ENCODE measurements at places on chromosomes 16 and 17.

- DNase-seq = no peak
These were observed 13.3 kb upstream of the RPL38 start for GRCh38 chr17:74190154-74190553.

- DNase-seq = no peak
These were observed 128.7 kb downstream of the RPTOR start for GRCh38 chr17:80673152-80673920.

- no peak for DNase-seq
These were observed 12.3 kb upstream of the LGALS3BP start for GRCh38 chr17:78991906-78992532.

- DNase-seq = no peak
These were observed 1.9 kb downstream of the NTN3 start for GRCh38 chr16:2472885-2473445.

- no peak for DNase-seq
These were observed 2.8 kb upstream of the MATCAP1 start for GRCh38 chr16:67186550-67186950.
